ENCODE measurements at places on chromosomes 16 and 17.

- DNase-seq: no peak
Measured at GRCh38 chr17:69913616-69914015, 161.4 kb upstream of the KCNJ16 start.

- no peak for DNase-seq
Measured at GRCh38 chr17:28506763-28507487, 777 bp downstream of the FOXN1 start.

GRCh38 chr17:43556292-43556691 is 10.2 kb upstream of the ETV4 start:
- DNase-seq: peak; percentile 21

DNA sequence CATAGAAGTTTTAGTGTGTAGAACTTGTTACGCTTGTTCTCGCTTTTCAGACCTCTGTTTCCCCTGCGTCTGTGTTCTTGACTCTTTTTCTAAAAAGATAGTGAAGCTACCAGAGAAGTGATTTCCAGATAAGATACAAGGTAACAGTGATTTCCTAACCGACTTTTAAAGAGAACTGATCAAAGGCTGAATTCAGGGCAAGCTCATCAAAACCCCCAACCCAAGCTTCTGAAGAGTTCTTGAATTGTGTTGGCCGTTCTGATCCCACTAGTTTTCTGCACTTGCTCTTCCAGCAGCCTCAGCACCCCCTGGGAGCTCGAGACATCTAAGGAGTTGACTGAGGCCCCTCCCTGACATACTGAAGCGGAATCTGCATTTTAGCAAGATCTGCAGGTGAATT is 12.7 kb upstream of the NSMCE1 start:
- DNase-seq: no peak

DNA sequence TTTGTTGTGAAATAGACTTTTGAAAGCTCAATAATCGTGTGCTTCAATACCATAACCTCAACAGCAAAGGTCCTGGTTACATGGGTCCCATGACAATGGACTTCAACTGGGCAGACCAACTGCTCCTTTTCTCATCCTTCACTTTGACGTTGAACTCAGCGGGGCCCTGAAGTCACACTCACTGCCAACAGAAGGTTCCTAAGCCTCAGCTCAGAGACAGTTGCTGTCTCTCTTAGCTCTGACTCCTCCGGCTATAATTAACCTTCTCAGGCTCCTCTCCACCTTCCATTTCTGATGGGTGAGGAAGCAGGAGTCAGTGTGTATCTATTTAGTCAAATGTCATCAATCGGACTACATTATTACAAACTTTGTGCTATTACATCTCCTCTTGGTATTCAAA is 23.8 kb downstream of the MPP3 start:
- DNase-seq: no peak

DNA sequence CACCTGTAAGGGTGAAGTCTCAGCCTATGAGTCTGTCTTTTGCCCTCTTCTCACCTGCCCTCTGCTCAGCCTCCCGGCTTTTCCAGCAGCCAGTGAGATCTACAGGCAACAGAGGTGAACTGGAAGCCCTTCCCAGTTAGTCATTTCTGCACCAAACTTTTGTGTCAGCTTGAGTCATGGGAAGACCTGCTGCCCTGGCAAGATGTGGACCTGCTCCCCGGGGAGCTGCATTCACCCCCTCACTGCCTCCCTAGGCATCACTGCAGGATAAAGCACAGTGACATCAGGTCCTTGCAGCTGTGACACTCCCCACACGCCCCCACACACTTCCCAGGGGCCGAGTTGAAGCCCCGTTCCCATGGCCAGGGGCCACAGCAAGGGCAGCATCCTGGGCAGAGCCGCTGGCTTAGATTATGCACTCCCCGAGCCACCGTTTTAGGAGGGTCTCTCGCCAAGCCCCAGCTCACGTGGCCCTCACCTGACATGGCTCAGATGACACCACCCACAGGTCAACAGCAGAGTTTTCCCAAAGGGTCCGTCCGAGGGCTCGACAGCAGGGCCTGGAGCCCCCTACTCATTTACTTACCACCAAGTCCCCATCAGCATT is 6.5 kb upstream of the ABR start:
- DNase-seq: no peak

DNA sequence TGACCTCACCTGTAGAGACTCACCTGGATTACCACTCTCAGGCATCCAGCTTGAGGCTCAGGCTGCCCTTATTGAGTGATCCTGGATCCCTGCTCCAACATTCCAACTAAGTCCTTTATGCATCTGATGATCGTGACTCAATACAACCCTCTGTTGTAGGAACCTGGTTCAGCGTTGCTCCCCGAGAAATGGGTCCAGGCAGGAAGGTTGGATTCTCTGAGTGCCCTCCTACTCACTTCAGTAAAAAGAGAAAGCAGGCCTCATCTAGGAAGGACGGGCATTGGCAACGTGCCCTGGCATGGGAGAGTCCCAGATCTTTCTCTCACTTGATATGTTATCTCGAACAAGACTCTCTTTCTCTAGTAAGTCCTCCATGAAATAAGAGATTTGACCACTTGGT is at the start of gene OR3A1:
Gene OR3A1 (minus strand): TSS at position 101 of the 400 bp plus-strand sequence. CDS start 5,778 bp downstream, outside the sequence.
- DNase-seq: no peak

GRCh38 chr17:57954397-57955182 is 622 bp downstream of the CUEDC1 start:
- no peak for DNase-seq

DNA sequence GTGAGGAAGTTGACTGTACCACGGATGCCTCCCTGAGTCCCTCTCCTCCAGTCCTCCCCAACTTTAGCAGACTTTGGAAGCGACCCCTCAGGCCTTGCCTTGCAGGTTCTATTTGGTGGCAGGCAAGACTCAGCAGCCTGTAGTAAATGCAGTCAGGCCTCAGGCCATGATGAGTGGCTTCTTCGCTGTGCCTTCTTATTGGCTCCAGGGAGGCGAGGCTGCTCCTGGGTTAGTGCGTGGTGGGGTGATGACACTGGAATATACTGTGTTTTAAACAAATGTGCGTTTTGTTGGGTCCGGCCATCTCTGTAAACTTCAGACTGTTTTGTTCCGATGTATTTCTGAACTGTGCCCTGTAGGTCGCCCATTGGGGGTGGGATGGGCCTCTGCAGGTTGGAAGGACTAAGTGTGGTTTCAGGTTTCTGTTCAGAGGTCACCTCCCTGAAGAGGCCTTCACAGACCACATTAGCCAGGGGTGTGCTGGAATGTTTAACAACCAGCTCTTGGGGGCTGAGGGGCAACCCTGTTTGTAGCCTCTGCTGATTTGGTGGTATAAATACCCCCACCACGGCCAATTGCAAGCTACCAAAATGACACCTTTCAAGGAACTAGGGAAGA is 62.5 kb downstream of the CYLD start:
- DNase-seq: no peak

DNA sequence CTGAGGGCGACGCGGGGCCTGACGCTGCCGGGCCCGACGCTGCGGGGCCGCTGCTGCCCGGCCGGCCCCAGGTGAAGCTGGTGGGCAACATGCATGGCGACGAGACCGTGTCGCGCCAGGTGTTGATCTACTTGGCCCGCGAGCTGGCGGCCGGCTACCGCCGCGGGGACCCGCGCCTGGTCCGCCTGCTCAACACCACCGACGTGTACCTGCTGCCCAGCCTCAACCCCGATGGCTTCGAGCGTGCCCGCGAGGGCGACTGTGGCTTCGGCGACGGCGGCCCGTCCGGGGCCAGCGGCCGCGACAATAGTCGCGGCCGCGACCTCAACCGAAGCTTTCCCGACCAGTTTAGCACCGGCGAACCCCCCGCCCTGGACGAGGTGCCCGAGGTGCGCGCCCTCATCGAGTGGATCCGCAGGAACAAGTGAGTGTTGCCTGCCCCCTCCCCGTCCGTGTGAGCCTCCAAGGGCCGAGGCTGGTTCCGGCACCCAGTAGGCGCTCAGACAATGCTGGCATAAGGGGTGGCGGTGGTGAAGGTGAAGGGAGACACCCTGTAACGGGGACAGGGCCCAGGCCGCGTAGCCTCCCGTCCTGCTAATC is 676 bp downstream of the CPD start:
- DNase-seq: peak; percentile 40

DNA sequence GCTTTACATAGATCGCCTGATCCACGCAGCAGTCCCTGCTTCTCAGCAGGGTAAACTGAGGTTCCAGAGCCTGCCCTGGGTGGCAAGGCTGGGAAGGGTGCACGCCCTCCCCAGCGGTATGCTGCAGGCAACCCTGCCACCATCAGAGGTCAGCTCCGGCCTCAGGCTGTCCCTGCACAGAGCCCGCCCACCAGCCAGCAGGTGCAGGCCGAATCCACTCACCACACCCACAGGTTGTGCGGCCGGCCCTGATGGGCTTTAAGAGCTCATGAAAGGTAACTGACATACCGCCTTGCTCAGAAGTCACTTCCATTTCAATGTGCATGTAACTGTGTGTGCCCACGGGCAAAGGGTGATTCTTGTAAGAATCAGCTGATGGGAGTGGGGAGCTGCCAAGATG is 7.1 kb downstream of the RBFOX3 start:
- DNase-seq: no peak

GRCh38 chr16:56614549-56614991 is 6.2 kb downstream of the MT2A start:
- peak; percentile 86 for DNase-seq

DNA sequence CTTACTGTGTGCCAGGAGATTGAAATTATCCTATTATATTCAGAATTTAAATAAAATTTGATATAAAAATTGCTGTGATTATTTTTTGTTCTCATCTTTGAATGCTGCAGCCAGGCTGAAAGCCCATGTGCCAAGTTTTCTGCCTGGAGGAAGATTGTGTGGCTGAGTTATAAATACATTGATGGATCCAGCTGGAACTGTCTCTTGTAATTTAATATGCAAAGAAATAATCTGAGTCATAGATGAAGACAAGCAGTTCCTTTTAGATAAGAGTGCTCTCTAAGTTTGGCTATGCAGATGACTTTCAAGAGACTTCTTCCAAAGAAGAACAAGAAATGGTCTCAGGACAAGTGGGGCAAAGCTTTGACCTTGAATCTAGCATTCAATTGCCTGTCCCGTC is 871.0 kb downstream of the CDH11 start:
- DNase-seq: no peak

GRCh38 chr17:7717756-7718350 is 309 bp downstream of the DNAH2 start:
- DNase-seq: peak; percentile 20

- no peak for DNase-seq
Measured at GRCh38 chr17:42180411-42180921, 476 bp downstream of the KCNH4 start.

DNA sequence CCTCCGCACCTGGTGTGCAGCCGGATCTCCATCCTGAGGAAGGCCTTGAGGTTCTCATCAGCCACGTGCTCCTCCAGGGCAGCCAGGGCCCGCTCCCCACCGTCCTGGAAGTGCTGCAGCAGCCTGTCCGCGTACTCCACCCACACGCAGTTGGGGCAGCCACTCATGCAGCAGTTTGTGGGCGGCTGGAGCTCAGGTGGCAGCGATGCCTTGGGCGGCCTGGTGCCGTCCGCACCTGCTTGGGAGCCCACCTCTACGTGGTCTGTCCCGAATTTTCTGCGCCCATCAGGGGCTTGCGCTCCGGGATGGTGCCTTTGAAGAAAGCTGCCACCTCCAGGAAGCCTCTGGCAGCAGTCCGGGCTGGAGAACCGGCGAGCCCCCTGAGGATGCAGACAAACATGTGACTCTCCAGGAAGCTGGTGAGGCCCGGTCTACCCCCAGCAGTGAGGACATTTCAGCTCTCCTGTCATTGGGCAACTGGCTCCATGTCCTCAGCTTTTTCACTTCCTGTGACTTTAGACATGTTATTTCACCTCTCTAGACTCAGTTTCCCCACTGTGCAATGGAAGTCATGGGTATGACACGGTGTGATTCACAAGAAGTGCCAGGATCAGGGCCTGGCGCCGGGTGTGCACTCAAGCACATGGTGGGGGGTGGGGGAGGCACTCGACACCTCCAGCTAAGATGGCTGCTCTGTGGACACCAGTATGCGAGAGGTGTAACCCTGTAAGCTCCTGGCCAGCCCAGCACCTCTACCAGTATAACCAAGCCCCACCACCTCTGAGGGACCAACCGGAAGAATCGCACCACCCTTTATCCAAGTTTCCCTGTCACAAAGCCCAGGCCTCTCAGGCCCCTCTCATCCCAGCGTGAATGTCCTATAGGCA is 957 bp downstream of the OXLD1 start:
- peak; percentile 74 for DNase-seq

- no peak for DNase-seq
Measured at GRCh38 chr16:31537362-31538242, 9.9 kb downstream of the AHSP start.

- no peak for DNase-seq
Measured at GRCh38 chr17:8066841-8067775, 20.4 kb downstream of the ALOX12B start.

- DNase-seq: peak; percentile 60
Measured at GRCh38 chr16:27154705-27155521, 48.4 kb upstream of the KDM8 start.

- no peak for DNase-seq
Measured at GRCh38 chr17:8417806-8418205, 17.9 kb upstream of the NDEL1 start.

- no peak for DNase-seq
Measured at GRCh38 chr16:82264756-82265155, 94.7 kb upstream of the MPHOSPH6 start.

Data from activated CD4-positive, alpha-beta T cell treated with anti-CD3 and anti-CD28 coated beads, Interleukin-2, amount 50 U/mL, for 16 hours (primary cell).